ENCODE measurements at places on chromosomes 7 and 10.

DNA sequence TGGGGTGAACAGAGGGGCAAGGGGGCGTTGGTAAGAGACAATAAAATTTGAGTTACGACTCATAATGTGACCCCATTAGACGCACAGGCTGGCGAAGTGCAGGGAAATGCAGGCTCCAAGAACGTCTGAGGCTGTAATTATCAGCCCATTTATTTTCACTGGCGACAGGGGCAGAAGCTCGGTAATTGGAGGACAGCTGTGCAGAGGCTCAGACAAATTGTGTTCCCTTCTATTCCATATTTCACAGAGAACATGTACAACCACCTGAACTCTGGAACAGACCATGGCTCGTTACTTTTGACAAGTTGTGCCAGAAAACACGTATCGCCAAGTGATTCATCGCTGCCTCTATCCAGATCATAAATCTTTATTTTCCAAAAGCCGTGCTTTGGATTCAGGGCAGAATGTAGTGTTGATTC, 137.3 kb upstream of the FRMD4A start:
- DNase-seq = no peak

GRCh38 chr7:50962281-50962883, 179.7 kb upstream of the GRB10 start:
- no peak for DNase-seq

GRCh38 chr7:90761584-90761983, 165.5 kb downstream of the CDK14 start:
- no peak for DNase-seq

- no peak for DNase-seq
Measured at GRCh38 chr10:120727001-120727400, 124.2 kb upstream of the WDR11 start.

- DNase-seq = no peak
Measured at GRCh38 chr7:108097703-108098102, 32.5 kb downstream of the LAMB4 start.

DNA sequence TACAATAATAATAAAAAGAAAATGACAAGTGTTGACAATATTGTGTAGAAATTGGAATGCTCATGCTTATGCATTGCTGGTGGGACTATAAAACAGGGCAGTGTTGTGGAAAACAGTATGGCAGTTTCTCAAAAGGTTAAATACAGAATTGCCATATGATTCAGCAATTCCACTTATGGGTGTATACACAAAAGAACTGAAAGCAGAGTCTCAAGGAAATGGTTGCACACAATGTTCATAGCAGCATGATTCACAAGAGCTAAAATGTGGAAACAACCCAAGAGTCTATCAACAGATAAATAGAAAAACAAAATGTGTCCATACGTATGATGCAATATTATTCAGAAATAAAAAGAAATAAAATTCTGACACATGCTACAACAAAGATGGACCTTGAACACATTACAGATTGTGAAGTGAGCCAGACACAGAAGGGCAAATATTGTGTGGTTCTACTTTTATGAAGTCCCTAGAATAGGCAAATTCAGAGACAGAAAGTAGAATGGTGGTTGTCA, 64.8 kb upstream of the GRM8 start:
- DNase-seq = no peak

DNA sequence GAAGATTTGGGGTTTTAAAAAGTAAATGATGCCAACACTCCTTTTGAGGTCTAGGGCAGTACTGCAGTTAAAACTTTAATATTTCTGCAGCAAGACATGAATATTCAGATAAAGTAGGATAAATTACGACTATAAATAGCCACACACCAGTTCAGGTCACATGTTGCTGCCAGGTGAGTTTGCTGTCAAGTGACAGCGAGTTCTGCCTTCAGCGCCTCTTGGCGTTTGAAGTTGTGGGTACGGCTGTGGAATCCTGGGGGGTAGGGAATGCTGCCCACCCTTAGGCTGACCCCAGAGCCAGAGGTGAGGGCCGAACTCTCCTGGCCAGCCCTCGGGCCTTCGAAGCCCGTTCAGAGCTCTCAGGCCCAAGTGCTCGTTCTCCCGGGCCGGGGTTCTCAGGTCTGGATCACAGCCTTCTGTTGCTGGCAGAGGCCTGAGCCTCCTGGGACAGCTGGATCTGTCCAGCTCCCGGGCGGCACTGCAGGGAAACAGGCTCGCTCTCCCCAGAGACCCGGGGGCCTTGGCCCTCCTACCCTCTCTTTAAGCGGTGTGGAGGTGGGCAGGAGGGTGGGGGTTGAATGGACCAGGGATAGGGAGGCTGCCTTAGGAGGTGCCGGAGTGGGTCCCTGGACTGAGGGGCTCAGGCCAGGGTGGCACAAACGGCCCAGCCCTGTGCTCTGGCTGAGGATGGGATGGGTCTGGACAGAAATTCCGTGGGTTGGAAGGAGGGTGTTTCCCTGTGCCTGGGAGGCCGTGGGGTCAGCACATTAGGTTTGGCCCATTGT, 5.4 kb downstream of the BRI3 start:
- no peak for DNase-seq

DNA sequence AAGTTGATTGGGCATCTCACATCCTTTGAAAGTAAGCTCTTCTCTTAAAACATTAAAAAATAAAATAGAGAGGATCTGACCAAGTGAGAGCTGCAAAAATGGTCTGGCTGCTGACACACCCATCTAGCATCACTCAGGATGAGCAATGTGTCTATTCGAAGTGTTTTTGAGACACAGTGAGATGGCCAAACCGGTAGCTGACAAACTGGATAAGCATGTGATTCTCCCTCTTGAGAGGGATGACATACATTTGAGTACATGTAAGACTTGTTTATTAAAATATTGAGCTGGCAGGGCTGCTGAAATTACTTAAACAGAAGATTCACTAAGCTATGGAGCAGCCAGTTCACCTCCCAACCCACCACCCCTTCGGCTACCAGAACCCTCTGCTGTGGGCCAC, 333.9 kb downstream of the ADRA2A start:
- no peak for DNase-seq
